ENCODE measurements at places on chromosomes 12 and 14.

DNA sequence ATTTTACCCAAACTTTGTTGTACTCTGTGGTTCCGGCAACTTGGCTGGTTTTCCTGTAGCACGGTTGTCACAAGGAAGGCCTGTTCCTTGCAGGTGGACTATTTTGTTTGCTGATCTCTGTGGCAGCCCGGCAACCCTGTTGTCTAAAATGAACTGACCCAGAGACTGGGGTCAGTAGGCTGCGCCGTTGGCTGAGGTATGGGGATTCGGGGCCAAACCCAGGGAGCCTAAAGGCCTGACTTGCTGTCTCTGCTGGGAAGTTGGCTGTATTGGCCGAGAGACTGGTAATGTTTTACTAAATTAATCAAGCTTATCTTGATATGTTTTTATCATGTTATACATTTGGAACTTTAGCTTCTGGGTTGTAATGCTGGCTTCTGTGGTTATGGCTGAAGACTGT is 13.8 kb downstream of the SMIM41 start:
- DNase-seq = no peak

DNA sequence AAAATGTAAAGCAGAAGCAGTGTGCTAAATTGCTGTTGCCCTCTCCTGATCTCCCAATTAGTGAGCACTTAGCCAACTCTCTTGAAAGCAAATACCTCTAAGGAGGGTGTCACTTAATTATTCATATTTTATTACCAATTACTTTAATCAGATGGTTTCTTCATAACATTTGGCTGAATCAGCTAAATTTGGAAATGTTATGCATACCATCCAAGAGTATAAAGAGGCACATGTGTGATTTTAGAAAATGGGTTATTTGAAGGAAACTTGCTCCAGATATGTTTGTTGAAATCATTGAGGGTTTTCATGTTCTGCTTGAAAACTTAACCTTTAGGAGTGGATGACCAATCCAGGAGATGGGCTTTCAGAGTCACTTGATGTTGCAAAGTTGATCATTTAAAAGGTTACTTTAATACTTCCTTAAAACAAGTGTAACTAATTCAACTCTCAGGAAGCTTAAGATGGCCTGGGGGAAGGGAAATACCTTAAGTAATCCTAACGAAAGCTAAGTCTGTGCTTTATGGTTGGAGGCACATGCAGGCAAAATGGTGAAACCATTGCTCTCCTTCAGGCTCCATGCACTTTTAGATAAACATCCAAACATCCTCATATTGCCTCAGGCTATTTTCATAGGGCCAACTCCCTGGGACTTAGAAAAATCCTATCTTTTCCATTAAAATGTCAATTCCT is 434.5 kb downstream of the MDGA2 start:
- DNase-seq = no peak

GRCh38 chr12:110744151-110744571 is 1.5 kb upstream of the PPP1CC start:
- no peak for DNase-seq

- no peak for DNase-seq
Observed at GRCh38 chr12:81758421-81759189, 545 bp downstream of the PPFIA2 start.

GRCh38 chr12:46562625-46563225 is 190.2 kb upstream of the SLC38A2 start:
- DNase-seq = no peak

- DNase-seq = no peak
Observed at GRCh38 chr14:74792249-74793039, 29.3 kb downstream of the YLPM1 start.

DNA sequence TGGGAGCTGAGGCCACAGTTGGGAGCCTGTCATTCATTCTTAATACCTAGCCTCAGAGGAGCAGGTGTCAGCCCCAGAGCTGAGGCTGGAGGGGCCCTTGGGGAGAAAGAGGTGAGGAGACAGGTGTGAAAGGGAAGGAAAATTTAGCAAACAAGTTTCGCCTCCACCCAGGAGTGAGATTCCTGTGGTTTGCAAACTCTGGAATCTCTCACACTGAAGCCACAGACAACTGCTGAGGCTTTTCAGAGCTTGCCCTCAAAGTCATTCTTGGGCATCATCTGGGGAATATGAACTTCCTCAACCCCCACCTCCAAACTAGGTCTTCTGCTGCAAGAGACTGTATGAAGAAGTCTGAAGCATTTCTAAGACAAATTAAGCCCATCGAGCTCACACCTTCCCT is 589.5 kb upstream of the TBX3 start:
- no peak for DNase-seq

- DNase-seq = no peak
Observed at GRCh38 chr12:132689227-132689626, 1.8 kb downstream of the PXMP2 start.

DNA sequence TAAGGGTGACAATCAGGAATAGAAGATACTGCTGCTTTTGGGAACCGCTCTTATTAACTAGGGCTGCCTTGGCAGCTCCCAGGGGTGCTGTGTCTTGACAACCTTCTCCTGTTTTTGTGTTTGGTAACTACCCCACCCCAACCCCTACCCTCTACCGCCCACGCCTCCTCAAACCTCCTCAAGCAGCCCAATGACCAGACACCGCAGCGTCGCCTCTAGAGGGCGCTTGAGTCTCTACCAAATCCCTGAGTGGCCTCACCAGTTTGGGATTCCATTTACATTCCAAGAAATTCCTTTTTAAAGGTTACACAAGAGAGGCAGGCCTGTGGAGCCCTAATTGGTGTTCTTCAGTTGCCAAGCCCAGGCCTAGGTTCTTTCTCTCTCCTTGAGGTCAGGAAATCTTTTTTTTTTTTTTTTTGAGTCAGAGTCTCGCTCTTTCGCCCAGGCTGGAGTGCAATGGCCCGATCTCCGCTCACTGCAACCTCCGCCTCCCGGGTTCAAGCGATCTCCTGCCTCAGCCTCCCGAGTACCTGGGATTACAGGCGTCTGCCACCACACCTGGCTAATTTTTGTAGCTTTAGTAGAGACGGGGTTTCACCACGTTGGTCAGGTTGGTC is 72.4 kb upstream of the USP44 start:
- peak; percentile 5 for DNase-seq

- DNase-seq = no peak
Observed at GRCh38 chr14:24870949-24871701, 178.8 kb downstream of the STXBP6 start.

DNA sequence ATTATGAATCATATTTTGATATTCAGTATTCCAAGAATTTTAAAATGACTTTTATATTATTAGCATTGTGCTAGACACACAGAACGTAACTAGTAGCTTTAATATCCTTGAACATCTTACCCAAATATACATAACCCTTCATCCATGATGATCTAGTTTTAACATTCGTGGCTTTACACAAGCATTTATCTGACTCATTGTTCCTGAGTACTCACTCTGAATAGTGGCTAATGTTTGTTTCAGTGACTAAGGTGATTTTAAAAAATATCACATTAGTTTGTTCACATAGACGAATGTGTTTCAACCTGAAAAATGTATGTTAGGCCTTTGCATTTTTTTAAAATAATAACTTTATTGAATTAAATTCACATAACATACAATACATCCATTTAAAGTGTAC is 80.0 kb upstream of the PTPRQ start:
- DNase-seq = no peak

GRCh38 chr14:53975444-53975843 is 18.8 kb upstream of the BMP4 start:
- DNase-seq = no peak

- no peak for DNase-seq
Observed at GRCh38 chr12:77469578-77470333, 360.9 kb upstream of the NAV3 start.

GRCh38 chr12:8781381-8782127 is 40.9 kb upstream of the A2ML1 start:
- DNase-seq = no peak

- no peak for DNase-seq
Observed at GRCh38 chr14:93543766-93544165, 113.0 kb downstream of the UNC79 start.

DNA sequence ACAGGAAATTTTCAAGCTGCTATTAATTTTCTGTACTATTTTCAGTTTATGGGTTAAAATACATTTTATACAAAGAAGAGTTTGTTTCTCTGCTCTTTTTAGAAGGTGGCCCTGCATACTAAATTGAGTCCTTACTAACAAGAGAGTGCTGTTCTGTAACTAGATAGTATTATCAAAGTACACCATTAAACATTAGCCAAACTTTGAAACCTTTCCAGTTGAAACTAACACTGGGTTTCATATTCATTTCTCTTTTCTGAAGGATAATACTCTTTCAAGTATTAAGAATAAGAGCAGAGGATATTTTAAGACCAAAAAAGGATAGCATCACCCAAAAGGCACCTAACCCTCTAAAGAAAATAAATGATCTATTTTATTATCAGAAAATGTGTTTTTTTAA is 47.2 kb downstream of the PEBP1 start:
- no peak for DNase-seq

- no peak for DNase-seq
Observed at GRCh38 chr14:68947802-68948201, 31.3 kb downstream of the ACTN1 start.

DNA sequence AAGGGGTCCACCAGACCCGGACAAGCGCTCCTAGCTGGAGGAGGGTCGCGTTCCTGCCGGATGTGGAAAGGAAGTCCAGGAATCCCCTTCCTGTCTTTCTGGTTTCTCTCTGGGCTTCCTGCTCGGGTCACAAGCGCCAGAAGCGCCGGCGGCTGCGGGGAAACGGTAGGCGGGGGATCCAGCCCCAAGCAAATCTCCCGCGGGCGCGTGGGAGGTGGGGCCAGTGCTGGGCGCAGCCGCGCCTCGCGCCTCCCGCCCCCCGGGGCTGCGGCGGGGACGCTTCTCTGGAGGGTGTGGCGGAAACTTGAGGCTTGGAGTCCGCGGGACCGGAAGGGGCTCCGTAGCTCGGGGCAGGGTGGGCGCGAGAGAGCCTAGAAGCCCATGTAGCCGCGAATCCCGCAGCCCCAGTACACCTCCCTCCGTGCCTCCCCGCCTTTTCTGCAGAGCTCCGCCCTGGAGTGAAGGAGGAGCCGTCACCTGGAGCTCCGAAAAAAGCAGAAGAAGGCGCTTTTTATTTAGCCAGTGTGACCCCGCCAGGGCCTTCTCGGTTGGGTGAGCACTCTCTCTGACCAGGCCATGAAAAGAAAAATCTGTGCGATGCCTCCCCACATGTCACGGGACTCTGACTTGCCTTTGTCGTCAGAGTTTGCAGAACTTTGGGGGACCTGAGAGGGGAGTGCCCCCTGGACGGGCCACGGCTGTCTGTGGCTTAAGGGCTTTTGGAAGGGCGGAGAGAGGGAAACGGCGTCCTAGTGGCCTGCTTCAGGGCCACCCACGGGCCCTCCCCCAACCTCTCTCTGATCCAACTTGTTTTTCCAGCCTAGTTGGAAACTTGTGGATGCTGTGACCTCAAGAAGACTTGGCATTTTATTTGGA is 21.4 kb upstream of the CLEC2D start:
- DNase-seq = peak; percentile 88

DNA sequence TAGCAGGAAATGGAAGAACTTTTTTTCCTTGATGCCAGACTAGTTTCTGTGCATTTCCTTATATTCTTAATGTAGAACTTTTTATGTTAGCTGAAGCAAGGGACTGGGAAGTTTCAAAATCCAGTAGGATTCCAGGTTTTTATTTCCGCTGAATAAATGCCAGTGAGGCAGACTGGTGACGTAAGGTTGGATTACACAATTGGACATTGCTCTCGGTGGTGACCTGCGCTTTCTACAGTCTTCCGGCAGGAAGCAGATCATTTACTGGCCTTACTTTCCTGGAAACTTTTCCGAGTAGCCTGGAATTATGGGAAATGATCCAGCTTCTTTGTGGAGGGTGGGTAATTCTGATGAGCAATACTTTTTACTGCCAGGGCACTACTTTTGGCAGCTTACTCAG is 3.6 kb downstream of the IFT43 start:
- DNase-seq = no peak

GRCh38 chr12:72024613-72025012 is 86.0 kb downstream of the TPH2 start:
- DNase-seq = no peak

DNA sequence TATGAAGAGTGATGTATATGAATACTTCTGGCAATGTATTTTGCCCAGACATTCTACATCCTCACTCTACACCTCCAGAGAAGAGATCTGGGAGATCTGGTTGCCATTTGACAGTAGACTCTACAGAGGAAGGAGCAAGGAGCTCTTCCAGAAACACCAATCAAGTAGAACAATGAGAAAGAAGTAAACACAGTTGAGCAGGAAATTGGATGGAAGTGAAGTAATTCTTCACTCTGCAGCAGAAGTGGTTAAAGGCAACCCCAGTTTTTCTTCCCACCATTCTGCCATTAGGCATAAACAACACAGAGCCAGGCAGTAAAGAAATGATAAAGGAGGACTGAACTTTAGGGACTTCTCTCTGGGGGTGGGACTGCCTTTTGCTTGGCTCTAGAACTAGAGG is 48.5 kb upstream of the PRICKLE1 start:
- no peak for DNase-seq

GRCh38 chr12:119594399-119594730 is 791 bp downstream of the TMEM233 start:
- no peak for DNase-seq

DNA sequence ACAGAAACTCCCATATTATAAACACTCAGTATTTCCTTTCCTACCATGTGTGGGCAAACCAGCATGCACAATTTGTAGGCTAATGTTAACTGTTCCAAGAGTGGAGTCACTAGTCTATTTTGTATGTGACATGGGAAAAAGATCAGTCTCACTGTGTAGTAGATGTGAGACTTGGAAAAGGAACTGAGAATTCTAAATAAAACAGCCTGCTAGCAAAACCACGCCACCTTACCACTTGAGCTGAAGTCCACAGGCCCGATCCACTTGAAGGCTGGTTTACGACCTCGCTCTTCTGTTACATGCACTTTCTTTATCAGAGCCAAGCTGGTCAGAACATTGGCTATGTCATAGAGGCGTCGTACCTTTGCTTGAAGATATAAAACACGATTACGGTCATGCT is 22.5 kb downstream of the E2F7 start:
- no peak for DNase-seq

DNA sequence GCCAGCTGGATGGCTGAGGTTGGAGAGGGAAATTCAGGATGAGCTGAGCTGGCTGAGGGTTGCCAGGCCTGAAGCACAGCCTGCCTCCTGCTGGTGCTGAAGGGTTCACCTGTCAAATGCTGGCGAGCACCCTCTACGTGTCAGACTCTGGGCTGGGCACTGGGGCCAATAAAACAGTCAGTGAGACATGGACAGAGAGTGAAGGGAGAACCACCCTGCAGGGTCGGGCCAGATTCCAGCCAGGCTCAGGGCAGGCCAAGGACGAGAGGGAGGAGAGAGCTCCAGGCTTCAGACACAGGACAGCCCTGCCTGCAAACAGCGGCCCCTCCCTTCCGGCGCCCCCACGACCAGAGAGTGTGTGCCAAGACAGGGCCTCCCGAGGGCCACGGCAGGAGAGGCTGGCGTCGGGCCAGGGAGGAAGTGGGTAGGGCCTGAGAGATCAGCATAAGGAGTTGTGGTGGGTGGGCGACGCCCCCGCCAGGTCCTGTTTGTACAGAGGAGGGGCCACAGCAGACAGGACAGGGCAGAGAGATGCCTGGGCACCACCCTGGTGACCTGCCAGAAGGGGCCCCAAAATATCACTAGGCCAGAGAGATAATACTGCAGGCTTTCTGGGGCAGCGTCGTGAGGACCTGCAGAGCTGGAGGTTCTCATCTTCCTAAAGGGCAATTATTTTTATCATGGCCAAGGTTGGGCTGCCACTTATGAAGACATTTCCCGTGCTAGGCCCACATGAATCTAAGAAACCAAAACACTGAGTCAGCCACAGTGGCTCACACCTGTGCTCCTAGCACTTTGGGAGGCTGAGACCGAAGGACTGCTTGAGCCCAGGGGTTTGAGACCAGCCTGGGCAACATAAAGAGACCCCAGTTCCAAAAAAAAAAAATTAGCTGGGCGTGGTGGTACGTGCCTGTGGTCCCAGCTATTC is 73.1 kb upstream of the GPR68 start:
- DNase-seq = peak; percentile 90

Measured in activated effector memory CD4-positive, alpha-beta T cell treated with Interleukin-2 at 50 U/mL for 16 hours (primary cell).